Esophagus squamous epithelium (tissue), 5 donors: ENCODE measurements at places on chromosomes 5 and 9.

GRCh38 chr9:82583524-82583923 lies 479.4 kb downstream of the RASEF start:
- no peak for DNase-seq

DNA sequence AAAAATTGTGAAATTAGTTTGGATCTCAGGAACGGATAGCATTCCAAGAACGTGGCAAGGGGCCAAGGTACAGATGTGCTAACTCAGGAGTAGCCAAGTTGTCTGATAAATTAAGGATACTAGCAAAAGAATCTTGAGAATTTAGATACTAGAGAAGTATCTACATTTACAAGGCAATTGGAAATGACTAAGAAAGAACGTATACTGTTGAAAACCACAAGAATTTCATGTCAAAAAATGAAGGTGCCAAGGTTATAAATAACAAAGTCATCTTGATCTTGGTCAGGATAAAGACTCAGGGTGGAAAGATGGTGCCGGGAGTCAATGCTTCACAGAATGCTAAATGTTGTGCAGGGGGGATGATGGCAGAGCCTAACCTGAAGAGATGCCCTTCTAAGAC lies 19.2 kb downstream of the CAPSL start:
- DNase-seq: no peak

DNA sequence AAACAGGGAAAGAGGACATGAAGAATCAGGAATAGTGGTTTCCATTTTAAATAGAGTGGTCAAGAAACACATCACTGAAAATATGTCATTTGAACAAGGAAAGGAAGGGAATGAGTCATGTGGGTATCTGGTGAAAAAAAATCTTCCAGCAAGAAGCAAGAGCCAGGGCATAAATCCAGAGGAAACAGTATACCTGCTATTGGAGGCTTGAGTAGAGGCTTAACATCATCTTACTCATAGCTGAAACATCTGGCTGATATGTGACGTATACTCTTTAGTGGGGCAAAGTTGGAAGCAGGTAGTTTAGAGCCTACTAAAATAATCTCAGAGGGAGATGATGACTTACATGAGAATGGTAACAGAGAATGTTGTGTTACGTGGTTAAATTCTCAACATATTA lies 517.2 kb downstream of the CAAP1 start:
- DNase-seq: no peak

DNA sequence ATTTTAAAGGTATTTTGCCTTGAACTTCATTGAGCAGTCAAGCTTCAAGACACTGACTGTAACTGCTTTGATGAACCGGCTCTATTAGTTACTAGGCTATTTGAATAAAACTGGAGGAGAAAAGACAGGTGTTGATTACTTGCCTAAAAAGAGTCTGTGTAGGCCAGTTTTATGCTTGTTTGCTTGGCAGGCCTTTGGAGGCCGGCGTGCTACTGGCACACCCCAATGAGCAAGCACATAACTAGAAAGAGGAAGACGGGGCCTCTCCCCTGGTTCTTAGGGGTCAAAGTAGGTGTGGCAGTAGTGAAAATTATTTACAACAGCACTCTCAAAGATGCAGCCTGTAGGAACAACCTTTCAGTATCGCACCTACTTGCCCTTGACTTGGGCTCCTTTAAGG lies 2.1 kb upstream of the ZFR start:
- no peak for DNase-seq

DNA sequence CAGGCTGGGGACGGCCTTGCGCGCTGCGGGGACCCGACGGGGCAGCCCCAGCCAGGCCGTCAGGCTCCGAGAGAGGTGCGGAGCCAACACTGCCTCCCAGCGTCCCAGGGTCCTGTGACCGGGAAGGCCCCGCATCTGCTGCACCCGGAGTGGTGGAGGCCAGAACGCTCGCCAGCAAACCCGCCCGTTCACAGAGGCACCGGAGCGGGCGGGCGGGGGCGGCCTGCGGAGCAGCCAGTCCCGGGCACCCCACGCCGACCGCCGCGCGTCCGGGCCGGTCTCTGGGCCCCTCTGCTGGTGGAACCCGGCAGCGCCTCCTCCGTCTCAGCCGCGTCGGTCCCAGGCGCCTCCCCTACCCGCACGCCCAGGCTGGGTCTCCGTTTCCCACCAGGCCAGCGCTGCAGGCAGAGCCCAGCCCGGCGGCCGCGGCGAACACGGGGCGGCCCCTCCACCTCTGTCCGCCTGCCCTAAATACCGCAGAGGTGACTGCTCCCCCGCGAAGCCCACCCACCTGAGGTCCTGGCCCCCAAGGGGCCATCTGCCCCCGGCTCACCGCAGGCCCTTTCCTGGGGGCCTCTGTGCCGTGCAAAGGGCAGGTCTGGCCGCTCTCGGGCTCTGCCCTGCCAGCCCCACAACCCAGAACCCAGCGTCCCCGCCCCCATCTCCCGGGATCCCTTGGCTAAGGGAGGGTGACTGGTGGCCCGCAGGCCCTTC lies 15.9 kb downstream of the EXD3 start:
- no peak for DNase-seq

DNA sequence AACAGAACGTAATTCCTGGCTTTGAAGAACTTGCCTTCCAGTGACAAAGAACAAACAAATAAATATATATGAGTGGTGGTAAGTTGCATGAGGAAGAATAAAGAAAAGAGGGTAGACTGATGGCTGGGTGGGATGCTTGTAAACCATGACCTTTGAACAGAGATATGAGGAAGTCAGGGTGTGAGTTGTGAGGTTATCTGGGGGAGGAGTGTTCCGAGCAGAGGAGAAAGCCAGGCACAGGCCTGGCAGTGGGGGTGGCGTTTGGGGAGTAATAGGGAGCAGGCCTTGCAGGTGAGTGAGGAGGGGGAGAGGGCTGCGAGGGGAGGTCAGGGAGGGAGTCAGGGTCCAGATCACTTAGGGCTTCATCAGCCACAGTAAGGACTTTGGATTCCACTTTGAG lies 213.4 kb downstream of the PTTG1 start:
- DNase-seq: no peak

DNA sequence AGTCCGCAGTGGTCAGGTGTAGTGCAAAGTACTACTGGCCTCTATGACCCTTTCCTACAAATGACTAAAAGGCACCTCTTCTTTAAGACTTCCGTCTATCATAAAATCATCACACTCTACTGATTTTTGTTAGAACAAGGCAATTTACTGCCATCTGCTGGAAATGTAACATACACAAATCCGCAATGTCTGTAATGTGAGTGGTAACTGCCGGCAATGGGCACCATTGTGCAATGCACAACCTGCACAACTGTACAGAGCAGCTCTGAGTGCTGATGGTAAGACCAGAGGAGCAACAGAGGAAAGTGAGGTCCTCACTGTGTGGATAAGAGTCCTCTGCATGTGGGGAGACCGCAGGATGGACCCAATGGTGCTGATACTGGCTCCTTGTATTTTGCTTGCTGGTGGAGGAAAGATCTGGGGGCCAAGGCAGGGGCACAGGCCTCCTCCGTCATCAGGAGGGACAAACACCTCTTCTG lies 103.7 kb downstream of the ATPSCKMT start:
- no peak for DNase-seq

DNA sequence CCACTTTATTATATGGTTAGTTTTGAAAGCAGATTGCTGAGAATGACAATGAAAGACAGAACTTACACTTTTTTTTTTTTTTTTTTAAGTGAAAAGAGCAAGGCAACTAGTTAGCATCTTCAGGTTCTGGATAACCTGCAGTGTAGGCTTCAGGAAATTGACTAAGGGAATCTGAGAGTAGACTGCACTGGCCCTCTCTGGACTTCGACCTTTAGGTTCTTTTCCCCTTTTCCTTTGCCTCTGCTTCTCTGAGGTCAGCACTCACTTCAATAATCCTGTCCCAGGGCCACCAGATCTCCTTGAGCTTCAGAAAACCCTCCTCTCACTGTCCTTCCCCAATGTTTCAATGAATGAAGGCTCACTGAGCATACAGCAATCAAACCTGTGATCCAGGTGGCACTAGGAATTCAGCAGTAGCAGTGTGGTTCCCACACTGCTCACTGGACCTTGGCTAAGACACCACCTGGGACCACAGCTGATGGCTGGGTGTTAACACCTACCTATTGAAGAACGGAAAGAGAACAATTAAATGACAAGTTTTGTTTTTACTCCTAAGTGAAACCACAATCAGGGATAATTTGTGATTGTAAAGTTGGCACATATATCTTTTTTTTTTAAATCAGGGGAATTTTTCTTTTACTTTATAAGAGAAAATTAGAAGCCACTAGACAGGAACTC lies 85.8 kb upstream of the IL6ST start:
- no peak for DNase-seq

- no peak for DNase-seq
Measured at GRCh38 chr5:98193921-98194760, 579.3 kb upstream of the RGMB start.

DNA sequence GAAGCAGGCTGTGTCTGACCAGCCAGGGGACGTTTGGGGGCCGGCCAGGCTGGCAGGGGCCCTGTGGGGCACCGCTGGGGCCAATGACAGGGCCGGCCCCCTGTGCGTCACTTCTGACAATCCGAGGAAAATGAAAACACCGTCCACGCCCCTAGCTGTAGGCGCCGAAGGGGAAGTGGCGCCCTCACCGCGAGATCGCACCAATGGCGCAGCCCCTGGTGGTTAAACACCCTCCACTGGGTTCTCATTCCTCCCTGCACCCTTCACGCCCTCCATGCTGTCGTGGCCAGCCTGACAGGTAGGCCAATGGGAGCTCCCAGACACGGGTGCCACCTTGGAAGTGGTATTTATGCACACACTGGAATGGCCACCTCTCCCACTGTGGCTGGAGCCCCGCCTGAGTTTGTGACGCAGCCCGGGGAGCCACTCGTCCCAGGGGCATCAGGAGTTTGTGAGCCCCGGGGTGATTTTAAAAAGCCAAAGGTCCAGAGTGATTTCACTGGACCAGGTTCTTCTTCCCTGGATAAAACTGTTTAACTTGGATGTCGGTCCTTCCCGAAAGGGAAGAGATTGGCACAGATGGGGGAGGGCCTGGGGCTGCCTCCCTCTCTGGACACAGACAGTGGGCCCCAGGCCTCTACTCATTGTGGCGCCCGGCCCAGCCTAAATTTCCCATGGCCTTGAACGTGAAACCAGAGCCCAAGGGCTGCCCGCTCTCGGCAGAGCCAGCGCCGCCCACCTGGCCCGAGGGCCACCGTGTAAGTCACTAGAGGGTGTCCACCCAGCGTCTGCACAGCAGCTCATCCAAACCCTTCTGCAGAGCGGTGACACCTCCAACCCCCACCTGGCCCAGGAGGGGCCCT lies 49.7 kb downstream of the NKD2 start:
- no peak for DNase-seq

DNA sequence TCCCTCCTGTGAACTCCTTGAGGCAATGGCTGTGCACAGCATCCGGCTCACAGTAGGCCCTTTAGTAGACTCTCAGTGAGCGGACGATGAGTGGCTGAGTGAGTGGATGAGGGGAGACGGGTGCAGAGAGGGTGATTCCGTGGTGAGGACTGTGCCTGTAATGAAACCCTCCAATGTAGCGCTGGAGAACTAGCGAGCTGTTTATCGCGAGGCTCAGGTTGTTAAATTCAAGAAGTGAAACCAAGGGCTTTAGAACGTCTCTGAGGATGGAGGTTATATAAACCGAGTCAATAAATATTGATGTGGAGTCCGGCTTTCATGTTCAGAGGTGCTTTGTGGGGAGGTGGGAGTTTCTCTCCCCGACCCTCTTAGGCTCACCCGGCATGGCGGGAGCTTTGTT lies 53.2 kb downstream of the NSG2 start:
- no peak for DNase-seq

GRCh38 chr5:147485046-147485445 lies 24.8 kb downstream of the DPYSL3 start:
- no peak for DNase-seq

GRCh38 chr9:137320555-137321384 lies 18.7 kb upstream of the NRARP start:
- no peak for DNase-seq

- DNase-seq: no peak
Measured at GRCh38 chr9:19057033-19057432, 7.8 kb downstream of the RRAGA start.

- DNase-seq: no peak
Measured at GRCh38 chr9:124372038-124372437, 43.2 kb downstream of the PSMB7 start.

GRCh38 chr5:101080462-101081240 lies 177.6 kb upstream of the ST8SIA4 start:
- DNase-seq: no peak

GRCh38 chr9:21171351-21171750 lies 4.9 kb upstream of the IFNA21 start:
- DNase-seq: no peak

GRCh38 chr5:14143841-14144585 lies 871 bp downstream of the TRIO start:
- DNase-seq: no peak

GRCh38 chr5:88089719-88090390 lies 178.8 kb downstream of the TMEM161B start:
- DNase-seq: no peak

- DNase-seq: no peak
Measured at GRCh38 chr5:132853323-132853722, 12.9 kb downstream of the GDF9 start.

DNA sequence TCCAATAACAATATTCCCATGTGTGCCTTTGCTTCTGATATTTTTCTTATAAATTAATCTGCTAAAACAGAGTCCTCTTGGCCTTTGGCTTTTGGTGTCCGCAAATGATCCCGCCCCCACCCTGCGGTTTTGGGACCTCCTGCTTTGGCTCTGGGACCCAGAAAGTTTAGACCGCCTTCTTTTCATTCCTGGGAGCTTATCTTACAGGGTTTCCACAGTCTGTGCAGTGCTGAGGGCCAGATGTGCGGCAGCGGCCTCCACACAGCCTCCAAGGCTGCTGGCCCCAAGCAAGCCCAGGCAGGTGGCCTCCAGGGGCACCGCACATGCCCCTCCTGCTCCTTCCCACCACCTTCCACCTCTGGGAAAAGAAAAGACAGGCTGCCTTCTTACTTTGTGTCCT lies 191.5 kb downstream of the ERCC6L2 start:
- no peak for DNase-seq

DNA sequence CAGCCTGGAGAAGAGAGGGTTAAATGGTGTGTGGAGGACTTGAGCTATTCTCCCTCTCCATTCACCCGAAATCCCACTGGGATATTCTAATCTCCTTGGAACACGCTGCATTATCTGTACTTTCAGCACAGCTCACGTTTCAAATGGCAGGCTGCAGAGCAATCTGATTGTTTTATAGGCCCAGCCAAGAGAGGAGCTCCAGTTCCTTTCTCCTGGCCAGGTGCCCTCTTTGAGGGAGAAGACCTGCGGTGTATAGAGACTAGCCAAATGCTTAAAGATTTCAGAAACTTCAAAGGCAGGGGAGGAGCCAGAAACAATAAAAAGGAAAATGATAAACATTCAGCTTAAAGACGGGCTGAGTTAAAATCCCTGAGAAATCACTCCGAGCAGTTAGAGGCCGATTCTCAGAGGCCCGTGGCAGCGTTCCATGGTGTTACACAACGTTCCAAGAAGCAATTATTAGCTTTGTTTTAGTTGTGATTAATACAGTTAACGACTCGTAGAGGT lies 564.0 kb upstream of the KLF4 start:
- DNase-seq: no peak

- no peak for DNase-seq
Measured at GRCh38 chr9:121871431-121872025, 220.1 kb downstream of the DAB2IP start.
